ENCODE measurements at places on chromosomes 3 and 15.

DNA sequence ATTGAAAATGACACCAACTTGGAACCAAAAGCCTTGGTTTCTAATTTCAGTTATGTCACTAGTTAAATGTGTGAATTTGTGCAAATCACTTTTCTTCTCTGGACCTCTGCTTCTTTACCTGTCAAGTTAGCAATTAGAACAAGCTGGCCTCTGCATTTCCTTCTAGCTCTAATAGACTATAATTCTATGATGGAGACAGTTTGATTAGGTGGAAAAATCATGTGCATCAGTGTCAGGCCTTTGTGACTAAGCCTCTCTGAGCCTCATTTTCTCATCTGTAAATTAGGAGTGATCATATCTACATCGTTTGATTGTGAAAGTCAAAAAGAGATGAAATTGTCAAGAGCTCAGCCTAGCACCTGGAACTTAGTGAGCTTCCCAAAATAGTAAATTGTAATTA is 712.9 kb downstream of the MECOM start:
- no peak for DNase-seq

DNA sequence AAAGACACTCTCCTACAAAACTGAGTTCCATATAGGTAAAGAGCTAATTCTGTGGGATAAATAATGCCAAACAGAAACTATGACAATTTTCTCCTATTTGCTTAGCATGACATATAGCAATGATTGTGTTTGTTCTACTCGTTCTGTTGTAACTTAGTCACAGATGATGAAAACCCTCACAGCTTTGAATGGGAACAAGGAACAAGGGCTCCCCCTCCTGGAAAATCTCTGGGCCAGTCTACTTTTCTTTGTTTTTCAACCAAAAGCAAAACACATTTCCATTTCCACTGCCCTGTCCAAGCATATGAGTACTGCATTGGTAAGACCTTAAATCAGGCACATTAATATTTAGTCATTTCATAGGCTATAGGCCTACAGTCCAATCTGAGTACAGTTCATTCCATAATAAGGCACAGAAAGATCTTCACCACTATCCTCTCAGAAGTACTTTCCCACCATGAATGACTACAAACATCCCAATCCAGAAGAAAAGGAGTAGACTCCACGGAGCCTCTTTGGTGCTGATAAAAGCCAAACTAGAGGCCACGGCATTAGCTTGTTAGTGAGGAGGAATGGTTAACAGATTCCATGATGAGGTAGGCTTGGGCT is 67.1 kb downstream of the ATP8B4 start:
- DNase-seq: no peak

DNA sequence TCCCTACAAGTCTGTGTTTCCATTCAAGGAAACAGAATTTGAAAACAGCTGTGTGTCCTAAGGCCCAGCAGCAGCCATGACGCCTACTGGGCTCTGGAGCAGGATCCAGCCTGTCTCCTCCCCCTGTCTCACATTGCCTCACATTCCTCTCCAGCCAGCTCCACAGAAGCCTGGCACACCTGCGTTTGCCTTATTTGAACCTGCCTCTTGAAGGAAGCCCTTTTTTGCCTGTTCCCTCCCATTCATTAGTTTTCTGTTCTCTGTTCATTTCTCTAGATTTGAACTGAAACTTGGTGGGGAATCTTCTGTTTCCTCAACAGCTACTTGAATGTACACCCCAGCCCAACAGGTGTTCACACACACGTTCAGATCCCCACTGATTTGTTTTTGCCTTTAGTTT is 890.5 kb downstream of the TUSC7 start:
- DNase-seq: no peak

DNA sequence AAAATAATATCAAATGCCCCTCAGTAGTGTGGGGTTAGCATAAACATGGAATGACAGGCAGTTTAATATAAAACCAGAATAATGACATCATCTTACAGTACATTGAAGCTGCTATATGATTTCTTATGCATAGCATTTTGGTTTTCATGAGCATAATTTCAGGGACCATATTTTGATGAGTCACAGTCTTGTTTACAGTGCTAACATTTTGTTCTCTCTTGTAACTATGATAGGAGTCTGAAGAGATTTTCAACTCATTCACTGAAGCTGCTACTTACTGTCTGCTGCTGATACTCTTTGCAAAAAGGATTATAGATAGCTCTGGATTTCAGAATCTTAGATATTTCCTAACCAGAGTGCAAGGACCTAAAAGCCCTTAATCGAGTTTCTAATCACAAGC is 92.6 kb upstream of the CCDC54 start:
- no peak for DNase-seq

DNA sequence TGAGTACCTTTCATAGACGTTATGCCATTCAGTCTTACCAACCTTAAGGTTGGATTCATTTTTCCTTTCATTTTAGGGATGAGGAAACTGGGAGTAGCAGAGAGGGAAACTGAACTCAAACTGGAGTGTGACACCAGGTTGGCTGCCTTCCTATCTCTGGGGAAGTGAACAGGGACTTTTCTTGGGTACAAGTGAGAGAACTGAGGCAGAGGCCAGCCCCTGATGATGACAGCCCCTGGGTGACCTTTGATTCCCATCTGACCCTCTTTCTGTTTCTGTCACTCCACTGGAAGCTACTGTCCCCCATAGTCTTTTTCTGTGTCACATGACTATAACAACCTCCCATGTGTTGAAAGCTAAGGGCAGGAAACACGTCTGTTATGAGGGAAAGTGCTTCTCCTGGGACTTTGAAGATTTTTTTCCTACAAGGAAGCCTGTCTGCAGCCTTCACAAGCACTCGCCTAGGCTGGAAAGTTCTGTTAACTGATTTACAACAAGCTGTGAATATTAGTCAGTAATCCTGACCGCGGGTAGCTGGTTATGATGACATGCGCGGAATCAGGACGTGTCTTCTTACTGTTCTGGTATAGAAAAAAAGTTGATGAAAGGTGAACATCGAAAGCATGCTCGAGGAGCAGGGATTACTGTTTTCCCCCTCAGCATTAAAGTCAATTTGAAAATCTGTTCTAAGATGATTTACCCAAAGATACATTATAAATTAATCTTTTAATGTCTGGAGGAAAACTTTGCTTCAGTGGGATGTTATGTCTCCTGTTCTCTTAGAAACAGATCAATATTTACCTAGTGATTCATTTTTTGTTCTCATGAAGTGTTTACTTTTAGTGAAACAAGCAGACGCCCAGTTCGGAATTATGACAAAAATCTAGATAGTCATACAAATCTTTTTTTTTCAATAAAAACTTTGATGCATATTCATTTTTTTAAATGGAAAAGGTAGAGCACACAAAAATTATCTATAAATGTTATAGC is 31.5 kb downstream of the ABHD2 start:
- DNase-seq: no peak

DNA sequence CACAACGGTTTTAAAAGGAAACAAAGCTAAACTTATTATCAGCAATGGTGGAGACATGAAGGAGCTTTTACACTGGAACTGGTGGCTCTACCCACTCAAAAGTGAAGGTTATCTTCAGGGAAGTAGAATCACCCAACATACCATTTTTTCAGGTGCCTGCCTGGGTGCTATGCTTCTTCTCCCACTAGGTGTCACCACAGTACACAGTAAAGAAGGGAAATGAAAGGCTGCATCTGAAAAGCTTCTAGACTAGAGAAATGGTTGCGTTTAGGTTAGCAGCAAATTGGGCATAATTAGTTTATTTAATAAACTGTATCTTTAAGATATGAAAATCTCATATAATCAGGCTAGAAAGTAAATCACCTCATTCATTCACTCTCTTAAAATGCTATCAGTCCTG is 47.0 kb upstream of the SELENOK start:
- DNase-seq: peak; percentile 47
